ENCODE measurements at places on chromosomes 1 and 21. TPM values are rescaled to one million over a fixed set of nuclear protein-coding genes. Genes with fewer than 3 reads are reported as not detected.
A peak's percentile ranks its signal among the peaks of the same experiment; 100 is the strongest.

PGLYRP3 gene
- total RNA-seq, result not detected

CKS1B gene
- total RNA-seq, result 20.0 TPM

SYT14 gene
- 0.04 TPM for total RNA-seq

TCHH gene
- total RNA-seq, result 0.04 TPM

TDRD5 gene
- total RNA-seq, result not detected

NPHS2 gene
- total RNA-seq, result not detected

KRTAP10-6 gene
- not detected for total RNA-seq

CA14 gene
- total RNA-seq, result 5.7 TPM

DYNLT5 gene
- not detected for total RNA-seq

CD84 gene
- total RNA-seq, result 3.1 TPM

HSD11B1 gene
- 17.2 TPM for total RNA-seq

MPZL1 gene
- total RNA-seq, result 52.0 TPM

HRNR gene
- total RNA-seq, result not detected

KCNE2 gene
- not detected for total RNA-seq

HS2ST1 gene
- total RNA-seq, result 7.7 TPM

FAM72C gene
- 0.33 TPM for total RNA-seq

- no peak for DNase-seq
Measured at GRCh38 chr1:44705938-44706337, 25.0 kb downstream of the RNU5D-1 start.

DNA sequence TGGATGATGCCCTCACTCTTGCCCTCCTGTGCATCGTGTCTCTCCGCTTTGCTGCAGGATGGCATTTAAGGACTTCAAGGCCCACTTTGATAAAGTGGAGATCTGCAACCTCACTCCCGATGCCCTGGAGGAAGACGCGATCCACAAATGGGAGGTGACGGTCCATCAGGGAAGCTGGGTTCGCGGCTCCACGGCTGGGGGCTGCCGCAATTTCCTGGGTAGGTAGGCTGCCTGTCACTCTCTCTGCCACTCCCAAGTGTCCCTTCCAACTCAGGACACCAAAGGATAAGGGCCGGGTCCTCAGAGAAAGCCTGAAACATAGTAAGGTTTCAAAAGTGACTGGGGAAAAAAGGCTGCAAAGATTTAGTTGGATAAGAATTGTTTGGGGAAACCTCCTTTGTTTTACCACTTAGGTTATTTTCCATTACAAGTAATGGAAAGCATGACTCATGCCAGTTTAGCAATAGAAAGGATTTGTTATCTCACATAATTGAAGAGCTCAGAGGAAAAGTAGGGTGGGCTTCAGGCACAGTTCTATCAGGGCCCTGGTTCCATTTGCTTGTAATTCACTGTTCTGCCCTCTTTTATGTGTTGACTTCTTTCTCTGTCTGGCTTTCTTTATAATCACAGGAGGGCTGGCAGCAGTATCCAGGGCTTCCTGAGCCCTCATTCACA is 31.9 kb downstream of the CAPN9 start:
- no peak for DNase-seq

- no peak for DNase-seq
Measured at GRCh38 chr1:201354151-201354900, 23.2 kb downstream of the TNNT2 start.

GRCh38 chr1:160032165-160032820 is 503 bp upstream of the PIGM start:
- no peak for DNase-seq

- DNase-seq, result no peak
Measured at GRCh38 chr1:5432436-5432835, 559.8 kb downstream of the NPHP4 start.

DNA sequence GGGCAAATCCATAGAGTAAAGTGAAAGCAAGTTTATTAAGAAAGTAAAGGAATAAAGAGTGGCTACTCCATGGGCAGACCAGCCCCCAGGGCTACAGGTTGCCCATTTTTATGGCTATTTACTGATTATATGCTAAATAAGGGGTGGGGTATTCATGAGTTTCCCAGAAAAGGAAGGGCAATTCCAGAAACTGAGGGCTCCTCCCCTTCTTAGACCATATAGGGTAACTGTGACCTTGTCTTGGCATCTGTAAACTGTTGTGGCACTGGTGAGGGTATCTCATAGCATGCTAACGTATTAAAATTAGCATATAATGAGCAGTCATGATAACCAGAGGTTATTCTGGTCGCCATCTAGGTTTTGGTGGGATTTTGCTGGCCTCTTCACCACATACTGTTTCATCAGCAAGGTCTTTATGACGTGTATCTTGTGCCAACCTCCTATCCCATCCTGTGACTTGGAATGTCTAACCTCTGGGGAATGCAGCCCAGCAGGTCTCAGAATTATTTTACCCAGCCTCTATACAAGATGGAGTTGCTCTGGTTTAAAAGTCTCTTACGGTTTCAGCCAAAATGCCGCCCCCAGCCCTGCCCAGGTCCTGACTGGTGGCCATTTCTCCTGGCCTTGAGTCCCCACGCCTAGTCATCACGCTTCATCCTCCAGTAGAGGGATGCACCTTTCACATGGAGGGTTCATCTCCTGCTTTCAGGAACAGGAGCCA is 982 bp upstream of the TRIM17 start:
- no peak for DNase-seq

- DNase-seq, result no peak
Measured at GRCh38 chr1:81380436-81380835, 420.3 kb upstream of the ADGRL2 start.

GRCh38 chr1:29801003-29801402 is 564.7 kb downstream of the PTPRU start:
- no peak for DNase-seq

- no peak for DNase-seq
Measured at GRCh38 chr1:79920960-79921669, 914.6 kb upstream of the ADGRL4 start.

DNA sequence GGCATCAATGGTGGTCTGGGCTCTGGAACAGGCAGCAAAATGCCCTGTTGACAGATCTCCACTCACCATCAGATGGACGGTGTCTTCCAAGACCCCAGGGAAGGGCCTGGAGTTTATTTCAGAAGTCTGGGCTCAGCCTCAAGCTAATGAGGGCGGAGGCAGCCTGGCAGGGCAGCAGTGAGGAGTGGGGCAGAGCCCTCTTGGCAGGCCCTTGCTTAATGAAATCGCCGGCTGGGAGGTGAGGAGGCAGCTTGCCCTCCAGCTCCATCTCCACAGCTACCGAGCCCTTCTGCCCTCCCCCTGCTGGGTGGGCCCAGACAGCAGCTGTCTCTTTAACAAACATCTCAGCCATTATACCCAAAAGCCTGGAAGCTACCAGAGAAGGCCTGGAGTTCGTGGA is 22.0 kb upstream of the GRIK3 start:
- DNase-seq, result no peak

GRCh38 chr1:158311066-158311465 is 20.3 kb downstream of the CD1B start:
- DNase-seq, result no peak

DNA sequence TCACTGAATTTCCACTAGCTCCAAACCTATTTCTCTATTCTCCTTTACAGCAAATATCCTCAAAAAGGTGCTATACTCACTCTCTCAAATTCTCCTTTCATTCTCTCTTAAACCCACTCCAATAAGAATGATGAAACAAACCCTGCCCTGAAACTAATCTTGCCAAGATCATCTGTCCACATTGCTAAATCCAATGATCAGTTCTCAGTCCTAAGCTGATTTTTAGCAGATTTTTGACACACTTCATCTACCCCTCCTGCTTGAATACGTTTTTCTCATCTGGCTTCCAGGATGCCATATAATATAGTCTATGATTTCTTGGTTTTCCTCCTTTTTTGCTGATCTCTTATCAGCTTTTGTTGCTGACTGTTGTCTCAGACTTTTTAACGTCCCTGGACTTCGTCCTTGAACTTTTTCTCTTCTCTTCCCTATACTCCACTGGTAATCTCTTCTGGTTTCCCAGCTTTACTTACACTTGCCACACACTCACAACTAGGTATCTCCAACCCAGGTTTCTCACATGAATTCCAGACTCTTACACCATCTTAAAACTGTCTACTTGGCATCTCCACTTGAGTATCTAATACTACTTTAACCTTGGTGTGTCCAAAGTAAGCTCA is 35.3 kb downstream of the RERE start:
- DNase-seq, result no peak

GRCh38 chr21:37915941-37916309 is 332 bp downstream of the KCNJ6 start:
- no peak for DNase-seq

DNA sequence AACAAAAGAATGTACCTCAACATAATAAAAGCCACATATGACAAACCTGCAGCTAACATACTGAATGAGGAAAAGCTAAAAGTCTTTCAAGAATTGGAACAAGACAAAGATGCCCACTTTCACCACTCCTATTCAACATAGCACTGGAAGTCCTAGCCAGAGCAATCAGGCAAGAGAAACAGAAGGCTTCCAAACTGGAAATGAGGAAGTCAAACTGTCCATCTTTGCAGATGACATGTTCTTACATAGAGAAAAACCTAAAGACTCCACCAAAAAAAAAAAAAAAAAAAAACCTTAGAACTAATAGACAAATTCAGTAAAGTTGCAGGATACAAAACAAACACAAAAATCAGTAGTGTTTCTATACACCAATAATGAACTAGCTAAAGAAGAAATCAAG is 20.2 kb downstream of the NSL1 start:
- DNase-seq, result no peak

- no peak for DNase-seq
Measured at GRCh38 chr1:37083603-37084002, 49.3 kb upstream of the GRIK3 start.

DNA sequence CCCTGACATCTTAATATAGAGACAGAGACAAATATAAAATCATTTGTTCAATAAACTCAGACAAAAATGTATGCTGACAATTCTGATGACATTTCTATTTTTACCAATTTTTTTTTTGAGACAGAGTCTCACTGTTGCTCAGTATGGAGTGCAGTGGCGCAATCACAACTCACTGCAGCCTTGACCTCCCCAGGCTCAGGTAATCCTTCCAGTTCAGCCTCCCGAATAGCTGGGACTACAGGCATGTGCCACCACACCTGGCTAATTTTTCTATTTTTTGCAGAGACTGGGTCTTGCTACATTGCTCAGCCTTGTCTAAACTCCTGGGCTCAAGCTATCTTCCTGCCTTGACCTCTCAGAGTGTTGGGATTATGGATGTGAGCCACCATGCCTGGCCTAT is 13.6 kb upstream of the SIKE1 start:
- DNase-seq, result no peak

- no peak for DNase-seq
Measured at GRCh38 chr1:43358121-43358745, 548 bp upstream of the CDC20 start.

DNA sequence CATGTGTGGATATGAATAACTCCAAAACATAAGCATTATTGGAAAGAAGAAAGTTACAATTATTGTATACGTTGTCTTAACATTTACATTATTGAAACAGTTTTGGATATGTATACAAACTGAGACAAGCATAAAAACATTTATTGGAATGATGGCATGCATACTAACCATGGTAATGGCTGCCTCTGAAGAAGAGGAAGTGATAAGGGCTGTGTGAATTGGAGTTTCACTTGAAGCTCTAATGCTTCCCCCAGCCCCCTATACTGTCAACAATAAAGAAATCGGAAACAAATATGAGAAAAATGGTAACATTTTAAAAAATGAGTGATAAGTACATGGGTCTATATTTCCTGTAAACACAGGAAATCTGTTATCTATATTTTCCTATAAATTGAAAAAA is 367.7 kb upstream of the DPYD start:
- no peak for DNase-seq

DNA sequence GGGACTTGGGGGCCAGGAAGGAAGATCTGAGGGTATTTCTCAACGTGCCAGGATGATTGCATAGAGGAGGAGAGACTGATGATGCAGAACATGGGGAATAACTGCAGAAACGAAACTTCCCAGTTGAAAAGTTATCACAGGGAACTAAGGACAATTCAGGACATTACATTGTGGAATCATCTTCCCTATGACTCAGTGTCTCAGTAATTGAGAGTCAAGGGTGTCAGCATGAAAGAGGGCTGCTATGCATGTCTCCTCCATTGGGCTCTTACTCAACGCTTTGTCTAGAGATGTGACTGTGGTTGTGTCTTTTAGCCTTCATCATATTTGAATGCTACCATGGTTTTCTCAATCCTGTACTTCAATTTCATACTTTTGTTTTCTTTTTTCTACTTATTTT is 48.9 kb upstream of the PTGFR start:
- DNase-seq, result no peak

GRCh38 chr1:1089731-1090423 is 15.8 kb upstream of the RNF223 start:
- no peak for DNase-seq

DNA sequence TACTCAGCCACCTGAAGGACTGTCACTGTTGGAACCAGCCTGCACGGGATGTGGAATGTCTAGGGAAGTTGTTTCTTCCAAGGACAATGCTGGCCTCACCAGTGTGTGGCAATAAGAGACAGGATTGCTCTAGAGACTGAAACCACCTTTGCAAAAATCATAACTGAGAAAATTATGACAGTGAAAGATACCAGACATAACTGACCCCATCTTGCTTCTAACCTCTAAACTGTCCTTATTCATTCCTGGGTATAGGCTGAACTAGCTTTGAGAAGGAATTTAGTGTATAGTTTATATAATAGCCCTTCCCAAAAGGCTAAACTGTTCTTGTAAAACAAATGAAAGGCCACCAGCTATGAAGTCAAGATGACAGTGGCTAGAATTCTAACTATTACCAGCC is 83.6 kb downstream of the IER5 start:
- DNase-seq, result no peak

- no peak for DNase-seq
Measured at GRCh38 chr1:34918386-34918976, 11.0 kb downstream of the DLGAP3 start.

DNA sequence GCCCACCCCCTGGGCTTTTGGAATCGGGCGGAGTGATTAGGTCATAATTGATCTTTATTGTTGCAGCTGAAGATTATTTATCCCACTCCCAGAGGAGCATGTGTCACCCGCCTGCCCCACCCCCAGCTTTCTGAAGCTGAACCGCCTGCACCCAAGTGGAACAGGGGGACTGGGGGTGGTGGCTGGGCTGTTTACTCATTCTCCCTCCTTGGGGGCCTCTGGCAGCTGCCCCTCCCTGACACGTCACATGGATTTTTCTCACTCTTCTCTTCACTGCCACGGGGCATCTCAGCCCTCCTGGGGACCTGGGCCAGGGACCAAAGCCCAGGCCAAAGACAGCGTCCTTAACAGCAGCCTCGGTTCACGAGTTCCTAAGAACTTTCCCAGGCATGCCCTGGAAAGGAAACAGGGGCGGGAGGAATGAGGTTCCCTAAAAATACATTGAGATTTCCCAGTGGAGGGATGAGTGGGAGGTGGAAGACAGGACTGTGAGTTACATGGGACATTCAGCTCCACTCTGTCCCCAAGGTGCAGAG is 31.6 kb upstream of the SOX13 start:
- DNase-seq, result no peak

- peak; percentile 42 for DNase-seq
Measured at GRCh38 chr1:227792216-227793078, 23.0 kb upstream of the PRSS38 start.

DNA sequence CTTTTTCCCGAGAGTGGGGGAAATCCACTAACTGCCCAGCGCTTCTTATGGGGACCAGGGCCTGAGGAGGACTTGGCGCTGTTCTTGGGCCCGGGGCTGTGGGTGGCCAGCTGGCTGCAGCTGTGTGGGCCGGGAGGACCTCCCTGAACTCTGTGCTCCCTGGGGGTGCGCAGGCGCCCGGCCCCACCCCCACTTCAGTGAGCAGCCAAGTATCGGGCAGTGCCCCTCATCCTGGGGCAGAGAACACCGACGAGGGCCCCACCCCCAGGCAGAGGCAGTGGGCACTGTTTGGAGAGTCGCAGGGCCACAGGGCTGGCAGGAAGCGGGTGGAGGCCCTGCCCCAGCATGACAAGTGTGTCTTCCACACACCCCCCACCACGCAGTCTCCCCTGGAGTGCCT is 32.5 kb upstream of the SLC19A1 start:
- no peak for DNase-seq

All from right atrium auricular region (tissue), 2 donors.